ENCODE measurements at places on chromosomes 4 and X. TPM values are rescaled to one million over a fixed set of nuclear protein-coding genes. Genes with fewer than 3 reads are reported as not detected.

STK32B gene
- total RNA-seq: 2.9 TPM

CXCL10 gene
- total RNA-seq: 12.9 TPM

ERCC6L gene
- 0.55 TPM for total RNA-seq

TRAM1L1 gene
- 3.1 TPM for total RNA-seq

COL25A1 gene
- total RNA-seq: 10.5 TPM

SORCS2 gene
- total RNA-seq: 25.7 TPM

LANCL3 gene
- total RNA-seq: 0.22 TPM

SHISA3 gene
- total RNA-seq: not detected

ABCG2 gene
- 0.34 TPM for total RNA-seq

NRK gene
- 18.3 TPM for total RNA-seq
